H7 (cell line): ENCODE measurements at places on chromosomes 7 and 10.

GRCh38 chr7:54921116-54921515 lies 97.7 kb upstream of the EGFR start:
- no peak for DNase-seq

DNA sequence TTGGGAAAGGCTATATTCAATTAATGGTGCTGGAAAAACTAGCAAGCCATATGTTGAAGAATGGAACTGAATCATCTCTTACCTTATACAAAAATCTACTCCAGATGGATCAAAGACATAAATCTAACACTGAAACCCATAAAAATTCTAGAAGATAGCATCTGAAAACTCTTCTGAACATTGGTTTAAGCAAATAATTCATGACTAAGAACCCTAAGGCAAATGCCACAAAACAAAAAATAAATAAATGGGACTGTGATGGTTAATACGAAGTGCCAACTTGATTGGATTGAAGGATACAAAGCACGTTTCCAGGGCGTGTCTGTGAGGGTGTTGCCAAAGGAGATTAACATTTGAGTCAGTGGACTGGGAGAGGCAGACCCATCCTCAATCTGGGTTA lies 1130.0 kb downstream of the DNAJB9 start:
- DNase-seq = no peak

DNA sequence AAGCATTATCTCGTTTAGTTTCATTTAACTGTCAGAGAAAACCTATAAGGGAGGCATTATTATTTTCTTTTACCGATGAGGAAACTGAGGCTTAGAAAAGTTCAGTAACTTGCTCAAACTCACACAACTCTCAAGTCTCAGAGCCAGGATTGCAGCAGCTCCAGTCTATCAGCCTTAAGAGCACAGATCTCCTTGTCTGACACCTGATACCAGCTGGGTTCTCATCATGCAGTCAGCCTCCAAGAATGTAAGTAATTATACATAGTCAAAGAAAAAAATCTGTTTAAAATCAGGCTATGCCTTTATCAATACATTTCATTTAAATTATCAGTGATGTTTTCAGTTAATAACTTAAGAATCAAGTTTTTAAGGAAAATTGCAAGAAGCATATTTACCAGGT lies 236.6 kb upstream of the TCF7L2 start:
- no peak for DNase-seq

GRCh38 chr10:8129438-8129837 lies 75.0 kb downstream of the GATA3 start:
- DNase-seq = no peak
